ENCODE measurements at places on chromosomes 7 and 10.

DNA sequence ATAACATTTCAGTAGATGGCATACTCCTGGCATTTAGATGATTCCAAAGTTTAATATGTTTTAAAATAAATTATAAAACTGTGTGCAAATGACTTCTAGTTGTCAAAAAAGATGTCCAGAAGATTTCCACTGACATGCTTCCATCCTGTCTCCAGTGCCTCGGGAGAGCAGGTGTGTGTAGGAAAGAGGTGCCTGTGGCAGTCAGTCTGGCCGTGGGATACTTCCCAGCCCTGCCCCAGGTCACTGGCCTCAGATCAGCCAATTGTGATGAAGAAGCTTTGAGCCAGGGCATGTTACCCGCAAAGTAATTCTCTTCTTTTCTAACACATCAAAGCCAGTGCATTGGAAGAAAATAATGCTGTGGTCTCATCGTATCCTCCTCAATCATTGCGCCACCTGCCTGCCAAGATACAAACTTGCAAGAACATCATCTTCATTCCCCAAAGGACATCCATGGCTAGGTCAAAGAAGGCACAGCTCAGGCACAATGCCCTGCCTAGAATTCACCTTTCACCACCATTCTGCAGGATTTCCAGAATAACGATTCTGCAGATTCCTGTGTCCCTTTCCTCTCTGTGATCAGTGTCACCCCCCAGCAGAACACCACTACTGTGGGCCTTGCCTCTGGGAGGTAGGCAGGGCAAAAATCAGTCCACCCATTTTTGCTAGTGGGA, 6.3 kb upstream of the KCNMA1 start:
- H3K36me3 ChIP-seq: no peaks in the 10 kb centered on the region
- no peak overlapping the region for H3K27ac ChIP-seq
- peaks cover 12% of the 10 kb centered on the region for H3K4me1 ChIP-seq
- DNase-seq: no peak
- no peak overlapping the region for H3K4me3 ChIP-seq

- DNase-seq: no peak
- no peaks in the 10 kb centered on the region for H3K36me3 ChIP-seq
Measured at GRCh38 chr10:43264965-43265798, 1.7 kb downstream of the RASGEF1A start.

GRCh38 chr7:141748396-141748795, 10.2 kb downstream of the SSBP1 start:
- H3K4me1 ChIP-seq: no peaks in the 10 kb centered on the region
- H3K27ac ChIP-seq: no peak overlapping the region
- DNase-seq: no peak
- no peaks in the 10 kb centered on the region for H3K27me3 ChIP-seq
- no peak overlapping the region for H3K4me3 ChIP-seq

DNA sequence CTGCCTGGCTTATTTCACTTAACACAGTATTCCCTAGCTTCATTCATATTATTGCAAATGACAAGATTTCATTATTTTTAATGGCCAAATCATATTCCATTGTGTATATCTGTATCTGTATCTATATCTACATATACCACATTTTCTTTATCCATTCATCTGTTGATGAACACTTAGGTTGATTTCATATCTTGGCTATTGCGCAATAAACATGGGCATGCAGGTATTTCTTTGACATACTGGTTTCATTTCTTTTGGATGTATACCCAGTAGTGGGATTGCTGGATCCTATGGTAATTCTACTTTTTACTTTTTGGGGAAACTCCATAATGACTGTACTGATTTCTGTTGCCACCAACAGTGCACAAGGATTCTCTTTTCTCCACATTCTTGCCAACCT, 68.9 kb upstream of the CREB5 start:
- H3K4me3 ChIP-seq: no peak overlapping the region
- DNase-seq: no peak
- H3K4me1 ChIP-seq: no peaks in the 10 kb centered on the region
- no peak overlapping the region for H3K27ac ChIP-seq
- H3K27me3 ChIP-seq: no peaks in the 10 kb centered on the region
- H3K36me3 ChIP-seq: no peaks in the 10 kb centered on the region

- no peak overlapping the region for H3K27ac ChIP-seq
- no peak overlapping the region for H3K4me3 ChIP-seq
- DNase-seq: no peak
- no peaks in the 10 kb centered on the region for H3K27me3 ChIP-seq
Measured at GRCh38 chr7:95658676-95659075, 62.4 kb upstream of the PDK4 start.

Measured in esophagus squamous epithelium (tissue), 5 donors.